ENCODE measurements at places on chromosomes 5 and 9. TPM values are rescaled to one million over a fixed set of nuclear protein-coding genes. Genes with fewer than 3 reads are reported as not detected.

- no peak for DNase-seq
These were observed 282.9 kb downstream of the SLF1 start for GRCh38 chr5:94901191-94901979.

DNA sequence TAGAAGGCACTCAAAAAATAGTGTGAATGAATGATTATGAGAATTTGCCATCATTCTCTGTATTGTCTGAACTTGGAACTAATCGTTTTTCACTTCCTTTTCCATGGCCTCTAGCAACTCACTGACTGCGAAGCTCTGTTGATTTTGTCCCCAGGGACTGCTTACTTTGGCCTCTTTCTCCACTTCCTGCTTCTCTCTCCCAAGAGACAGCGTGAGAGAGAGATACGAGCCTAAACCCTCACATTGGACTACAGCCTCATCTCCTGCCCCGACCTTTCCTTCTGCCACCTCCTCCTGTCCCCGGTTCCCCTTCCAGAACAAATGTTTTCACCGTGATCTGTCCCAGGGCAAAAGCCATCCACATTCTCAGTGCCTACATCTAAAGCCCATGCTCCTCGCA, 300.8 kb upstream of the PANK3 start:
- DNase-seq, result no peak

DNA sequence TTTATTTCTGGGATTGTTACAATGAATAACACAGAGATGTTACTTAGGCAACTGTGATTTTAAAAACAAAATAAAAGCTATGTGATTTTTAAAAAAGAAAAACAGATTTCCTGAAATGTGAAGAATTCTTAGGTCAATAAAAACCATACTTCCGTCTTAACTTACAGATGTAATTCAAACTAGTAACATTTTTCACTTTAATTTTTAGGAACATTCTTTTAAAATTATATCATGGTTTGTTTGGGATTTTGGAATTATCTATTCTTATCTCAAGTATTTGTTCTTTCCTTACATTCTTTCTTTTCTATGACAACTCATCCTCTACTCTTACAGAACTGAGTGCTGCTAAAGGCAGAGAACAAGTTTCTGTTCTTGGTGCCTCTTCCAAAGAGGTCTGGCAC, 159.5 kb downstream of the RAPGEF6 start:
- no peak for DNase-seq

- no peak for DNase-seq
These were observed 234.4 kb upstream of the DAPK1 start for GRCh38 chr9:87263291-87263690.

DNA sequence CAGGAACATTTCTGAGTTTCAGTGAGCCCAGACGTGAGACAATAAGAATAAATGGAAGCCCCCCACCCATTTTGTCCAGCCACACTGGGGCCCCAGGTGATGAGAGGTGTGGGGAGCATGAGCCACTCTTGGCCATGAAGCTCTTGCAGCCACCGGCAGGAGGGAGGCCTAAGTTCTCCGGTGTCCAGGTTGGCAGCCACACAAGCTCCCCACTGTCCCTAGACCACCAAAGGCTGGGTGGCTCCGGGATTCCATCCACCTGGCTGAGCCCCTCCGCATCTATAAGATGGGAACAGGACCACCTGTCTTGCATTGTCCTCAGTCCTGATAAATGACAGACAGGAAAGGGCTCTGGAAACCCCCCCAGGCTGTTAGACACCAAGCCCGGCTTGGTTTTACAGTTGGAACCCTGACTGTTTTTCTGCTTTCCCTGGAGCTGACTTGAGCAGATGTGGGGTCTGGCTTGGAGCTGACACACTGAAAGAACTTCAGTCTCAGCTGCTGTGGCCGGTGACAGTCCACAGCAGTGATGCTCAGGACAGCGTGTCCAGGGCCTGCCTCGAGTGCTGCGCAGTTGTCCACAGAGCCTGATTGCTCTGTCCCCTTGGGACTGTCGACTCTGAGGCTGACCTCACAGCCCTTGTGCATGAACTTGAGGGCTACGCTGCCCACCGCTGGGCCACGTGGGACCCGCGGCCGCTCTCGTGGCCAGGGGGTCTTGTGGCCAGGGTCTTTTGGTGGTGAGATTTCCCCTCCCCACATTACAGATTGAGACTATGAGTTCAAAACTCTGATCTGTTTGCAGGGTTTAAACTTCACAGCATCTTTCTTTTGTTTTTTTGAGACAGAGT, 74.8 kb downstream of the PSMB7 start:
- no peak for DNase-seq

DNA sequence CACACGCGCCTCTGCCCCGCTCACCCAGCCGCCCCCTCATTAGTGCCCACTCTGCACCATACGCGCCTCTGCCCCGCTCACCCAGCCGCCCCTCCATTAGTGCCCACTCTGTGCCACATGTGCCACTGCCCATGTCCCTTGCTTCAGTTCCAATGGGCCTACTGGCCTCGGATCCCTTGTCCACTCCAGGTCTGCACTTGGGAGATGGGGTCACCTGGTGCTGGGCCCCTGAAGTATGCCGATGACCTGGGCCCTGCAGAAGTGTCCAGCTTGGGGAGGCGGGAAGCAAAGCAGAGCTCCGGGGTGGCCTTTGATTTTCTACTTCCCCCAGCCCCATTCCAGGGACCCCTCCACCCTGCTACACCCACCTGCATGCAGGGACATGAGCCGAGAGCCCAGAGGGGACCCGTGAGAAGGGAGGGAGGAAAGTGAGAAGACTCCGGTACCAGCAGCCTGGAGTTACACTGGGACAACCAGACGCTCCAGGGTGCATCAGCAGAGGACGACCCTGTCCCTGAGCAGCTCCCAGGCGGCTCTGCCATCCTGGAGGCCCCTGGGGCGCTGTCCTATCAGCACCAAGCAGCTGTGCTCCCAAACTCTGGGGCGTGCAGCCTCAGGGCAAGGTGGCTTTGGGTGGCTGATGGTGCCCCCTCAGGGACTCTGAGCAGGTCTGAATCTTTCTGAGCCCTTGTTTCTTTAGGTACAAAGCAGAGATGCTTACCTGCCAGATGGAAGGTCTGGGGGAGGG, 140.8 kb downstream of the RXRA start:
- no peak for DNase-seq

Gene GLDC
- polyA plus RNA-seq, result 2.2 TPM

Gene NSG2
- polyA plus RNA-seq, result 0.41 TPM

Gene LHX3
- 0.23 TPM for polyA plus RNA-seq
